Astrocyte of the spinal cord (primary cell): ENCODE measurements at places on chromosomes 7 and 10.

GRCh38 chr7:121480566-121481335, 84.6 kb upstream of the FAM3C start:
- DNase-seq, result no peak

GRCh38 chr7:138164804-138165203, 88.5 kb downstream of the AKR1D1 start:
- DNase-seq, result no peak

DNA sequence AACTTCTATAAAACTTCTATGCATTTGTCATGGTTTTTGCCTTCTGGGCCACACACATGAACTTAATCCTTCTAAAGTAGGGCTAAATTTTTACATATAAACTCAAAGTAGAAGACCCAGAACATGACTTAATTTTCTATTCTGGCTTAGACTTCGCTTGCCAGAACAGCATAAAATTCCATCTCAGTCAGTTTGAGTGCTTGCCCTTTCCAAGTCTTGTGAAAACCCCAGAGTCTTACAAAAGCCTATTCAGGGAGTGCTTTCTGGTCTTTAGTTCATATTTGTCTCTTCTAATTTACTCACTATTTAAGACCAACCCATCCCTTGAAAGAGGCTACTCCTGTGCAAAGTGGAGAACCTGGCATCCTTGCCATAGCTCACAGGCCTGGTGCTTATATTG, 201.6 kb upstream of the MEOX2 start:
- no peak for DNase-seq

DNA sequence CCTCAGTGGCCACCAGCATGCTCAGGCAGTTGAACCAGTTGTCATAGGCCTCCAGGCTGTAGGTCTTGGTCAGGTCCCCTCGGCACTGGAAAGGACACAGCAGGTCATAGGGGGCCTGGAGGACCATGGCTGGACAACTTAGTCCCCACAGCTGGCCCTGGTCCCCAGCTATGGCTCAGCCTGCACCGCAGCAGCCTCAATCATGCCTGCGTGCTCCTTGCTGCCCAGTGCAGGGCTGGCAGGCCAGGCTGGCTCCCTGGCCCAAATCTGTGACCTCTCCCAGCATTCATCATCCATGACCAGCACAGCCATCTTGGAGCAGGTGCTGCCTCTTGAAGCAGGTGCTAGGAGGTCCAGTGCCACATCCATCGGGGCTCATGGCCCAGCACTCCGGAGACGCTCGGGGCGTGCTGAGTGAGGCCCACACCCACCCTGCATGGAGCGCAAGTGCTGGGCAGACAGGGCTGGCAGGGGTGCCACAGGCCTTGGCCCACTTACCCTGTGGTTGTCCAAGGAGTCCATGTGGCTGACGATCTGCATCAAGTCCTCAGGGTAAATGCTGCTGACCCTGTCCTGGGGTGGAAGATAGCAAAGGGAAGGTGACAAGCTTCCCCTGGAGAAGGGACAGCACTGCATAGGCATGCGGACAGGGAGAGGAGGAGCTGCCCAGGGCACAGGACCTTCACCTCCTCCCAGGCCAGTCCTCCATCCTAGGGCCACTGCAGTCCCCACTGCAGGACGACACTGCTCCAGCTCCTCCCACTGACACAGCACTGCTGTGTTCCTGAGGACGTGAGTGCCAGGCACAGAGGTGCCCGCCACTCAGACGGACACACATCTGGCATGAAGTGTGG, 61.7 kb downstream of the CSGALNACT2 start:
- DNase-seq, result no peak

- no peak for DNase-seq
These were observed 32.7 kb upstream of the NRCAM start for GRCh38 chr7:108488768-108489538.

- no peak for DNase-seq
These were observed 162.6 kb downstream of the FAM107B start for GRCh38 chr10:14611968-14612693.

GRCh38 chr10:104735036-104735756, 94.1 kb downstream of the SORCS3 start:
- DNase-seq, result no peak

DNA sequence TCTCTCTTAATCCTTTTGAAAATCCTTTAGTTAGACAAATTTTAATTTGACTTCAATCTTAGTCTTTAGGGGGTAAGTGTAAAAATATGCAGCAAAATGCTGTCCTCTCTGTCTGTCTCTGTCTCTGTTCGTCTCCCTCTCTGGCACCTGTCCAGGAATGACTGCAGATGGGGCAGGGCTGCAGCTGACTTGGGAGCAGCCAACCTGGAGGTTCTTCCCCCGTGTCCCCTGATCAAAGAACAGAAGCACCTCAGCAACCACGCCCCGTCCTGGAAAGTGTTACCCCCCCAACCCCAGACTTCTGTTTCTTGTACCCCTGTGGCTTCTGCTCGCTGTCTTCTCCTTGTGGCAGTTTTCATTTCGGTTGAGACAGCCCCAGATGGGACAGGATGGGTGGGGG, 141.6 kb upstream of the NPS start:
- no peak for DNase-seq

GRCh38 chr7:6615723-6616555, 529 bp downstream of the ZNF853 start:
- no peak for DNase-seq

DNA sequence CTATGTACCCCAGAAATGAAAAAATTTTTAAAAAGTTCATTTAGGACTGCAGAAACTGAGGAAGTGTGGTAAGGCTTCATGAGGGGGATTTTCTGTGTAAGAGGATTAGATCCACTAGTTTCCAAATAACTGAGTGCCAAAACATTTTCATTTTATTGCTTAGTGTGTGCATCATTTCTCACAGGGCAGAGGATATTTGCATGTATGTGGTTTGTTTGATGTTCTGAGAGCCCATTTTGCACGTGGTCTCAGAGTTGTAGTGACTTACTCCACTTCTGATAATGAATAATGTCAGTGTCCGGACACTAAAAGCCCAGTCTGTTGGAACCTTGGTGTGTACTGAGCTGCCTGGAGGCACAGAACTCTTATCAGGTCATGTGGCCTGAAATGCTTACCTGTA, 299.9 kb downstream of the AUTS2 start:
- DNase-seq, result no peak

GRCh38 chr10:25017154-25017590, 760 bp downstream of the THNSL1 start:
- no peak for DNase-seq

DNA sequence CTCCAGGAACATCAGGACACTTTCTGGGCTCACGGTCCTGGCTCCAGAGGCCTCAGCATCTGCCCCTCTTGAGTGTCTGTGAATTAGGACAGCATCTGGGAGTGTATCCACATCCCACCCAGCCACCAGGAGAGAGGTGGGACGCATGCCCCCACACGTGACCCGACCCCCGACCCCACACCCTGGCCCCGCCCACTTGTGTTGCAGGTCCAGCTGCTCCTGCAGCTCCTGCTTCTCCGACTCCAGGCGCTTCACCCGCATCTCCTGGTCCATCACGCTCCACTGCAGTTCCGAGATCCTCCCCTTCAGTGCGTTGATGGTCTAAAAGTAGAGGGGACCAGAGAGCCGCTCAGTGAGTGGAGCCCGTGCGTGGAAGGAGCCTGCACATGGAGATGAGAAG, 13.6 kb downstream of the MAD1L1 start:
- no peak for DNase-seq

- peak; percentile 48 for DNase-seq
These were observed 140.9 kb upstream of the NRBF2 start for GRCh38 chr10:62992145-62992721.

GRCh38 chr7:4269086-4269485, 413.0 kb upstream of the FOXK1 start:
- no peak for DNase-seq

GRCh38 chr10:43338117-43338516, 33.3 kb upstream of the FXYD4 start:
- DNase-seq, result no peak

GRCh38 chr7:56110611-56111010, 4.3 kb upstream of the CHCHD2 start:
- no peak for DNase-seq

DNA sequence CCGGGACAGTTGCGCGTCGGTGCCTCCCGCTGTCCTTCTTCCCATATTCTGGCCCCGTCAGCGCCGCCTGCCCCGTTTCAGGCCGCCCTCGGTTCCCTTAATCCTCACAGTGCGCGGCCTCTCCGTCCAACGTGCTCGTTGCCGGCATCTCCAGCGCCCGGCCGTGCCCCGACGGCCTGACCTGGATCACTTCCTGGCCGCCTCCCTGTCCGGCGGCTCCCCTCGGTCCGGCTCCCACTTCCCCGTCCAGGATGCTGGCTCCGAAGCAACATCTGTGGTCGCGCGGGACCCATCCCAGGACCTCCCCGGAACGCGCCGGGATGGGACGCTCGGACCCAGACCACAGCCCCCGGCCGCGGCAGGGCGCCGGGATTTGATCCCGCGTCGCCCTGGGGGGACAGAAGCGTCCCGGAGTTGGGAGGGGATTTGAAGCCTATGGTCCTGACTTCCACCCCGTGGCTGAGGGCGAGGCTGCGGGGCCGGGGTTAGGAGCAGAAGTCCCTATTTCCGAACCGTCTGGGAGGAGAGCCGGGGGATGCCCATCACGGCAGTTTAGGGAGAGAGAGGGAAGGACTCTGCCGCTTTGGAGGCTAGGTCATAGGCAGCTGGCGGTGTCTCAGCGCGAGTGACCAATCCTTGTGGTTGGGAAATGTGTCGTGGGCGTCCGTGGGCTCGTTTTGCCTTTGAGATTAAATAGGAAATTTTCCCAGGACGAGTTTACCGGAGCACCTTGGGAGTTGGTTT, 53.8 kb downstream of the KCTD7 start:
- DNase-seq, result no peak

DNA sequence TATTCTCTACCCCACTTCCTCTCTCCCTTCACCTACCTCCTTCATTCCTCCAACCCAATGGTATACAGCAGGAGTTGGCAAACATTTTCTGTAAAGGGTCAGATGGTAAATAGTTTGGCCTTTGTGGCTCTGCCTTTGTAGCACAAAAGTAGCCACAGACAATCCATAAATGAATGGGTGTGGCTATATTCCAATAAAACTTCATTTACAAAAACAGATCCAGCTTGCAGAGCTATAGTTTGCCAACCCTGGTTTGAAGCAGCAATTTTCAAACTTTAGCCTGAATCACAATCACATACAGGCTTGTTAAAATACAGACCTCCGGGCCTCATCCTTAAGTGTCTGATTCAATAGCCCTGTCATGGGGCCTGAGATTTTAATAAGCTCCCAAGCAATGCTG, 110.5 kb downstream of the CPEB3 start:
- no peak for DNase-seq

GRCh38 chr7:69283421-69283820, 314.9 kb upstream of the AUTS2 start:
- DNase-seq, result peak; percentile 14

DNA sequence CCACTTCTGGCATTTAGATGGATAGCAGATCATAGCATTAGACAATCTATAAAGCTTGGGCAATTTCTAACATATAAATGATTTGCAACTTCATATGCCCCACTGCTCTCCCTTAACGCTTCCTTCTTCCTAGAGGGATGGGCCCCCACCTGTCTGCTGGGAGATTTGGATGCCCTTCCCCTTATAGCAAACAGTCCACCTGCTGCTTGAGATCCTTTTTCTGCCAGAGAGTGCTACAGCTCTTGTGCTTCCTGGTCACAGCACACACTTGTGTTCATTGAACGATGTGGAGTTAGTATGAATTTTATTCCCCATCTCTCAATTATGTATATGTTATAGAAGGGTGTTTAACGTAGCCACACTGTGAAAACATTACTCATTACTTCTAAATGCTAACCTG, 10.4 kb upstream of the PCGF5 start:
- DNase-seq, result no peak

GRCh38 chr7:36019980-36020379, 133.1 kb upstream of the EEPD1 start:
- DNase-seq, result no peak

DNA sequence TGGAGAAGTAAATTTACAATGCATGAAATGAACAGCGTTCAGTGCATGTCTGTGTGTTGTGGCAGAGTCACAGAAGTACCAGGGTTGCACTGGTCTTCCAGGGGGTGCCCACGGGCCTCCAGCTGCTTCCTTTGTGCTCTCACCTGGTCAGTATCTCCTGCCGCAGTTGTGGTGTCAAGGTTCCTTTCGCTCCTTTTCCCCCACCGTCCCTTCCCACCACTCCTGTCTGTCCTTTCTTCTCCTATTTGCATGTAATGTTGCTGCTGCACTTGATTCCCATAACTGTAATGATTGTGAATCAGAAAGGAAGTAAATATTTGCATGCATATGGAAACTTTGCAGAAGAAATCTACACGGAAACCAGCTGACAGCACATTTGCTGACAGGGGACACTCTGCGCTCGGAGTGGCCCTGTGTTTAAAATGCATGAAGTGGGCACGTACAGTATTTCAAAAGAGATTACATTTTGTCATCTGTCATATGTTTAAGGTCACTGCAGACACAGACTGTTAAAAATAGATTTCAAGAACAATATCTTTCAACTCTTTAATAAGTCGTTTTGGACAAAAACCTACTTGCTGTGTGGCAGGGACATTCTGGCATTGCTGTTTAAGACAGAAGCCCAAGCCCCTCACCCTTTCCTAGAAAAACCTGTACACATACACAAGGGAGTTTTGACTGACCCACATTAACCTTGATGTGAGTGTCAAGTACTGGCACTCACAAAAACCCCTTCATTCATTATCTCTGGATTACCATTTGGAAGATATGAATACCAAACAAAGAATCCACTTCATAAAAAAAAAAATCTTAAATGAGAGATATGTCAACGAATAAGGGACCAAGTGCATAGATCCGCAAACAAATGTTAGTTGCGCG, 336.7 kb upstream of the KLF6 start:
- no peak for DNase-seq

- DNase-seq, result no peak
These were observed 1.5 kb upstream of the GATA3 start for GRCh38 chr10:8052956-8053445.

- no peak for DNase-seq
These were observed 150.2 kb upstream of the FERD3L start for GRCh38 chr7:19295376-19295775.

DNA sequence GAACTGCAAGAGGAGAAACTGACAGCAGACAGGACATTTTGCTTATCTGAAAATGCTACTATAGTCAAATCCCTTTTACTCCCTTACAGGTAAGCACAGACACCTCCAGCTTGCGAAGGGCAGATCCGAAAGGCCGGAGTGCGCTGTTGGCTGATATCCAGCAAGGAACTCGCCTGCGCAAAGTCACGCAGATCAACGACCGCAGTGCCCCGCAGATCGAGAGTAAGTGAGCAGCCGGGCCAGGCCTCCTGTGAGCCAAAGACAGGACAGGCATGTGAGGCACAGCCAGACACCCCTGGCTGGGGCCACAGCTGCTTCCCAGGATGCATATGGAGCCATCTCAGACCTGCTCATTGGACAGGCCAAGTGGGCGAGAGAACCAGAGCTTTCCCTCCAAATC, 69.4 kb downstream of the WIPF3 start:
- no peak for DNase-seq

GRCh38 chr10:7397049-7398035, 13.5 kb downstream of the SFMBT2 start:
- peak; percentile 32 for DNase-seq
